Stimulated activated CD4-positive, alpha-beta T cell treated with anti-CD3 and anti-CD28 coated beads, Interleukin-2, amount 100 ng/mL, for 4 hours (primary cell): ENCODE measurements at places on chromosomes 16 and 17.

GRCh38 chr16:5589812-5590373 is 492.3 kb upstream of the EEF2KMT start:
- DNase-seq = no peak

- no peak for DNase-seq
These were observed 3.8 kb upstream of the XYLT1 start for GRCh38 chr16:17474572-17474971.

DNA sequence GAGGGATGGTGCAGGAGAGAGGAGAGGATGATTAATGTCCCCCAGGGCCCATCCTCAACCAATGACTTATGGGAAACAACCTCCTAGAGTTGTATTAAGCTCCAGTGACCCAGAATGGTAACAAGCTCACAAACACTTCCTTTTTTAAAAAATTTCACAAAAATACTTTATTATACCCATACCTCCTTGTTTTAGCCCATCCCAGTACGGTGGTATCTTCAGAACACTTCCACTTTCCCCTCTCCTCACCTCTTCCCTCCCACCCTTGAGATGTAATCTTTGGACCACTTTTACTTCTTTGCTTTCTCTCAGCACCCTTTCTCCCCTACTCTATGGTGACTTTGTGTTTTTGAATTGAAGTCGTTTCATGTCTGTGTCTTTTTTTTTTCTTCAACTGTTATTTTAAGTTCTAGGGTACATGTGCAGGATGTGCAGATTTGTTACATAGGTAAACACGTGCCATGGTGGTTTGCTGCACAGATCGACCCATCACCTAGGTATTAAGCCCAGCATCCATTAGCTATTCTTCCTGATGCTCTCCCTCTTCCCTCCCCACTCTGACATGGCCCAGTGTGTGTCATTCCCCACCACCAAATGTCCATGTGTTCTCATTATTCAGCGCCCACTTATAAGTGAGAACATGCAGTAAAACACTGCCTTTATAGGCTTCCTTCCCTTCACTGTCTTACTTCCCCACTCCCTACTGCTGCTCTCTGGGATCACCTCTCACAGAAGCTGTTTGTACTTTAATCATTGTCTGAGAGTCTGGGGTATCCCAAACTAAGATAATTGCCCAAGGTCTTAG is 124.5 kb downstream of the PRKCB start:
- no peak for DNase-seq

DNA sequence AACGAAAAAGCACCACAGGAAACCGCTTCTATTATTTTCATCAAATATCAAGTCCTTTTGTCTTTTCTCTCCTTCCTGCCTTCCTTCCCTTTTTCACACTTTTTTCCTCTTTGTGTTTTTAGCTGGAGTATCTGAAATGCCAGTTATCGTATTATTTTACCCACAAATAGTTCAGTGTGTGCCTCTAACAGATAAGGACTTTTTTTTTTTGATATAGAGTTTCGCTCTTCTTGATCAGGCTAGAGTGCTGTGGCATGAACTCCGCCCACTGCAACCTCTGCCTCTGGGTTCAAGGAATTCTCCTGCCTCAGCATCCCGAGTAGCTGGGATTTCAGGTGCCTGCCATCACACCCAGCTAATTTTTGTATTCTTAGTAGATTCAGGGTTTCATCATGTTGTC is 10.7 kb downstream of the DNAAF1 start:
- DNase-seq = no peak

DNA sequence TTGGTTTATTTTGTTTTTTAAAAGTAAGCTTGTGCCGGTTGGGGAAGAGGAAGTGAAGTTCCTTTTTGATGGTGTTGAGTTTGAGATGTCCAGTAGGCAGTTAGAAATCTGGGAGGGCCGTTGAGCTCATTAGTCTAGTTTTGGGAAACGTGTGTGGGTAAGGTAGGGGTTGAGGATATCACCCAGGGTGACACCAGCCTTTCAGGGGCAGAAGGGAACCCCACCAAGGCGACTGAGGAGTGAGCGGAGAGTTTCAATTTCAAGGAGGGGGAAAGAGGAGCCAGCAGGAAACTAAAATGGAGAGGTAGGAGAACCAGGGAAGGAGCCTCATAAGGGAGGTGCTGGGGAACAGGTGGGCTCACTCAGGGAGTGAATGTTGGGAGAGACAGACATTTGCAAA is 22.7 kb downstream of the HAPSTR1 start:
- DNase-seq = no peak

GRCh38 chr17:31842195-31843069 is 16.6 kb downstream of the COPRS start:
- peak; percentile 44 for DNase-seq

GRCh38 chr17:8869114-8869815 is 1.8 kb upstream of the PIK3R6 start:
- DNase-seq = no peak

GRCh38 chr17:4785311-4786105 is 656 bp downstream of the VMO1 start:
- DNase-seq = no peak

DNA sequence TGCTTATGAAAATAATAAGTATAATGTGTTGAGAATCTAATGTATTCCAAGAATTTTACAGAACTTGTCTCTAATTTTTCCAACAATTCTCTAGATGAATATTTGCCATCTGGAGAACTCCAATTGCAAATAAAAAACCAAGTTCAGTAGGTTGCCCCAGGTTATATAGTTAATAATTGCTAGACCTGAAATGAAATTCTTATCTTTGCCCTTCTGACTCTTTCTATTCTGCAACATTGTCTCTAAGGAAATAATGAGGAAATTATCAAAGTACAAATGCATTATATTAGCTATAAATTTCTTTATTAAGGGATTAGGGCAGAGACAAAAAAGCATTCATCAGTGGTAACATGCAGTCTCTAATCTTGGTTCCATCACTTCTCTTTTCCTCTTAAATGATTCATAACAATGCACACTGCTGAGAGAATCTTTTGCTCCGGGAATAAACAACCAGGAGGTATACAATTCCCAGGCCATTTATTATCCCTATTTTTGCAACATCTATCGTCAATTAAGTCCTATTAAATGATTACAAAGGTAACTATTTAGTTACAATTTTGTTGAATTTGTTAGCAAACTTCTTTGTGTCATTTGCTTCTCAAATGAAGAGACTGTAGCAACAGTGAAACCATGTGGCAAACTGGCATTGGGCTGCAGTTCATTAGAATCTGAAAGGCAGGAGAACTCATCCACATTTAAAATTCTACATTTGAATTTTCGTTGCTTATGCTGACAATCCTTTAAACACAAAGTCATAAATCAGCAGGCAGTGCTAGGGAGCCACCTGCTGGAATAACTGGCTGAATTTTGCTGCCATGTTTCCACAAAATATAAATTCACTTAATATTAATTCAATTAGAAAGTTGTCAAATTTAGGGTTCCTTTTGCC is 349.6 kb downstream of the KIF2B start:
- DNase-seq = no peak

DNA sequence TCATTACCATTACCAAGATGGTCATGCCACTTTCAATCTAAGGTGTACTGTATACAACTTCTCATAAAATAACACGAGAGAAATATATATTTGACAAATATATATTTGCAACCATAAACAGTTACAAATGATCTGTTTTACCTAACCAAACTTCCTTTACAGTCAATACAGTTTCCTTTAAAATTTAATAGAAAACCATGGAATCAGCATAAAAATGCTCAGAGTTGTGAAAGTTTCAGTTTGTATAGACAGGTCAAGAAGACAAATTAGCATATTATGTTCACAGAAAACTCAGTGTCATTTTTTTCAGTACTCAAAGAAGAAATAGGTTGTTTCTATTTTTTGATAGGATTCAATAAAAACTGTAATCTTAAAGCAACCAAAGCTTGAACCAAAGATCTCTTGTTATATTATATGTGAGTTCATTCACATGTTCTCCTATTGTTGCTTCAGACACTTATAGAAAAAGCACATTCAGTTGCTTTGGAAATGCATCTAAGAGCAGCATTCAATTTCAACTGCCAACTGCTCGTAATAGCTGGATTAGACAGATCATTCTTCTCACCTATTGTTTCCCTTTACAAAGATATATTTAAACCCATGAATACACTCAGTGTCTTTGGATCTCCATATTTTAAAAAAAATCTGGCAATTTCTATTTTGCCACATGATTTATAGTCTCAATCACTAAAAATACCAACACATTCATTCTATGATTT is 15.1 kb downstream of the SSH2 start:
- no peak for DNase-seq

DNA sequence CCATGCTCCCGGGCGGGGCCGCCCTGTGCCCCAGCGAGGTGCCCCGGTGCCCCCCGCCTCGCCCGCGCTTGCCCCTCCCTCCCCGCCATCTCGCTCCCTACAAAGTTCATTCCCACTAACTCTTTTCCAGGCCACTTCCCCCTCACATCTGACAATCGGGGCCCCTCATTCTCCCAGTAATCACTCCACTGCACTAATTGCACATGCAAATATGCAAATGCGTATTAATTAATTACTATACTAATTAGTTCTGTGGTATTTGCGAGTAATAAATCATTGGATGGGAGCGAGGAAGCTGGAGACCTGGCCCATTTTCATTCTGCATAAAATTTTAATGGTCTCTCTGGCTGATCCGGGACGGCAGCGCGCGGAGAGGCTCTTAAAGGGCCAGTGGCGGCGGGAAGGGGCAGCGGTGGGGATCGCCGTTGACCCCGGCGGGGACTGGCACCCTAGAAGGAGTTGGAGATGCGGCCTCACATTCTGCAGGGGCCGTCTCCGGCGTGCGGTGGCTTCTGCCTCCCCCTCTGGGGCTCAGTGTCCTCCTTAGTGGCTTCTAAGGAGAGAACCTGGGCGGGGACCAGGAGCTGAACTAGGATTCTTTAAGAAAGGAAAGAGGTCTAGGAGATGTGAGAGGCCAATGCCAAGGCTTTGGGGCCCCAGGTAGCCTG is 8.4 kb upstream of the PPP1R1B start:
- DNase-seq = no peak

DNA sequence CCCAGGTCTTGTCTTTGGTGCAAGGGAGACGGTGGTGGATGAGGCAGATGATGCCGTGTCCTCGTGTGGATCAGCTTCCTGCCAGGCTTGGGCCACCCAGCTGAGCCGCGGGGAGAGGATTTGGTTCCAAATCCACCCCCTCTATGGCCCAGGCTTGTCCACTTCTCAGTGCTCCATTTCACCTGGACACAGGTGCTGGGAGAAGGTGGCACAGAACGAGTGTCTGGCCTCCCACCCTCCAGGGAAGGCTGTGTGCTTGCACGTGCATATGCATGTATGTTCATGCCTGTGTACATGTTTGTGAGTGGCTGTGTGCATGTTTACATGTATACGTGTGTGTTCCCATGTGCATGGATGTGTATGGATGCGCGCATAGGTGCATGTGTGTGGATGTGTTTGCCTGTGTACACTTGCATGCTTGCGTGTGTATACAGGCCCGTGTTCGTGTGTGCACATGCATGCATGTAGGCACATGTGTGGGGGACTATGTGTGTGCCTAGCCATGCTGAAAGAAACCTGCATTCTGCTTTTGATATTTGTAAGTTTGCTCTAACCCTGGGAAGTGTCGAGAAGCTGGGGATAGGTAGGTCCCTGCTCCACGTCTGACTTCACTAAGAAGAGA is 196.3 kb downstream of the IRF8 start:
- DNase-seq = no peak

GRCh38 chr17:673200-673681 is 41.4 kb downstream of the VPS53 start:
- no peak for DNase-seq

- DNase-seq = no peak
These were observed 9.9 kb downstream of the DHODH start for GRCh38 chr16:72018470-72018869.

DNA sequence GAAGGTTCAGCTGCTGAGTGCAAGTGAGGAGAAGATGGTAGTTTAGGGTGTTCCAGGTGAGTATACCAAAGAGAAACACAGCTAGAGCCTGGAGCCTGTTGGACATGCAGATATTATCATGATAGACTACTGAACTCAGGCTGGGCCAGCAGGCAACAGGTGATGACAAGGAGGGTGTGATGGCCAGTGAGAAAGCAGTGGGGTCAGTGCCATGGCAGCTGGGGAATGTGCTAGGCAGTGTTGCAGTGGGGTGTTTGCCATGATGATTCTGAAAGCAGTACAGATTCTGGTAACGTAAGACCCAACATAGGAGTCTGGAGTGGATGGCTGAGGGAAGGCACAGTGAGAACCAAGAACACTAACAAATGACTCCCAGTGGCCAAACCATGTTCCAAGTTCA is 57.4 kb downstream of the SHISA6 start:
- no peak for DNase-seq

DNA sequence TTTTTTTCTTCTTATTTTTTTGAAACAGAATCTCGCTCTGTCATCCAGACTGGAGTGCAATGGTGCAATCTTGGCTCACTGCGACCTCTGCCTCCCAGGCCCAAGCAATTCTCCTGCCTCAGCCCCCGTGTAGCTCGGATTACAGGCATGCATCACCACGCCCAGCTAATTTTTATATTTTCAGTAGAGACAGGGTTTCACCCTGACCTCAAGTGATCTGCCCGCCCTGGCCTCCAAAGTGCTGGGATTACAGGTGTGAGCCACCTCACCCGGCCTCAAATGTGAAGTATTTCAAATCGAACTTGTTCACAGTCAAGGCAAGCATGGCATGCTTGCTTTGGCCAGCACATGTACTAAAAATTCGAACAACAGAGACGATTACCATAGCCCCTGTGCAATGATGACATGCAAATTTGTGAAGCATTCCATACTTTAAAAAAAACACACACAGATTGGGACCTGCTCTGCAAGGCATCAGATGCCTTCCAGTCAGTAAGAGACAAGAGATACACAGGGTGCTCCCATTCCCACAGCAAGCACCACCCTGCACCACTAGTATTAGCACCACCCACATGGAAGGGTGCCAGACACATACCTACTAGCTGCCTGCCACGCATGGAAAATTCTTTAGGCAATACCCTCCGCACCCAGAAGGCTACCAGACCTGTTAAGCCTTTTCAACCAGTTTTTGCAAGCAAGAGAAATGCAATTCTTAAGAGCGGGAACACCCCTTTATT is 47.2 kb downstream of the ANKRD11 start:
- no peak for DNase-seq

- no peak for DNase-seq
These were observed 42.6 kb downstream of the PIK3R5 start for GRCh38 chr17:8922928-8923327.

DNA sequence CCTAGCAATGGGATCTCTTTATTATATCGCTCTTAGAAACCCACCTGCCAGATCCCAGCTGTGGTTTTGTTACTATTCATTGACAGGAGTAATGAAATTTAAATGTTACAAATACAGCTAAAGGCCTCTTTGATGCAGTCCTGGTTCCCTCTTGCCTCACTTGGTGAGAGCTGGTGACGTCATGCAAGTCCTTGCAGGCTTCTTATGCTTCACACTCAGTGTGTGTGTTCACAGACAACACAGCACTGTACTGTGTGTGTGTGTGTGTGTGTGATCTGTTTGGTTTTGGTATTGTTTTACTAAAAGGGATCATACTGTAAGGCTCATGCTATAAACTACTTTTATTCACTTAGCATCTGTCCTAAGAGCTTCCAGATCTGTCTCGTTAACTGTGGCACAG is 75.0 kb downstream of the USP22 start:
- no peak for DNase-seq

GRCh38 chr16:25121824-25122600 is 10.5 kb downstream of the LCMT1 start:
- no peak for DNase-seq

GRCh38 chr17:44324092-44324570 is 492 bp downstream of the SLC25A39 start:
- DNase-seq = no peak

GRCh38 chr16:12054396-12054795 is 77.9 kb downstream of the SNX29 start:
- no peak for DNase-seq
